Fibroblast of villous mesenchyme (primary cell): ENCODE measurements at places on chromosomes 1 and 21. TPM values are rescaled to one million over a fixed set of nuclear protein-coding genes. Genes with fewer than 3 reads are reported as not detected.

The PGBD5 gene
- total RNA-seq, result not detected in 2 replicates

The MROH7 gene
- under 0.01 TPM in 1 of 2 replicates, not detected in the other for total RNA-seq

The UBIAD1 gene
- 9.0 and 9.5 TPM in 2 replicates for total RNA-seq

The HSD11B1 gene
- 1.9 and 21.6 TPM in 2 replicates for total RNA-seq

The PAQR7 gene
- total RNA-seq, result 8.1 and 16.0 TPM in 2 replicates

The PRAMEF9 gene
- total RNA-seq, result not detected in 2 replicates

The CYP4X1 gene
- total RNA-seq, result not detected in 2 replicates

The KRTAP6-1 gene
- not detected in 2 replicates for total RNA-seq

The RHD gene
- not detected in 2 replicates for total RNA-seq

The AK2 gene
- 99.7 and 120 TPM in 2 replicates for total RNA-seq
